CD4-positive, alpha-beta T cell treated with Interleukin-15 for 4 hours (primary cell): ENCODE measurements at places on chromosomes 16 and 17.
A peak's percentile ranks its signal among the peaks of the same experiment; 100 is the strongest.

- peak; percentile 38 for DNase-seq
These were observed 8.3 kb downstream of the SRP68 start for GRCh38 chr17:76063875-76064546.

DNA sequence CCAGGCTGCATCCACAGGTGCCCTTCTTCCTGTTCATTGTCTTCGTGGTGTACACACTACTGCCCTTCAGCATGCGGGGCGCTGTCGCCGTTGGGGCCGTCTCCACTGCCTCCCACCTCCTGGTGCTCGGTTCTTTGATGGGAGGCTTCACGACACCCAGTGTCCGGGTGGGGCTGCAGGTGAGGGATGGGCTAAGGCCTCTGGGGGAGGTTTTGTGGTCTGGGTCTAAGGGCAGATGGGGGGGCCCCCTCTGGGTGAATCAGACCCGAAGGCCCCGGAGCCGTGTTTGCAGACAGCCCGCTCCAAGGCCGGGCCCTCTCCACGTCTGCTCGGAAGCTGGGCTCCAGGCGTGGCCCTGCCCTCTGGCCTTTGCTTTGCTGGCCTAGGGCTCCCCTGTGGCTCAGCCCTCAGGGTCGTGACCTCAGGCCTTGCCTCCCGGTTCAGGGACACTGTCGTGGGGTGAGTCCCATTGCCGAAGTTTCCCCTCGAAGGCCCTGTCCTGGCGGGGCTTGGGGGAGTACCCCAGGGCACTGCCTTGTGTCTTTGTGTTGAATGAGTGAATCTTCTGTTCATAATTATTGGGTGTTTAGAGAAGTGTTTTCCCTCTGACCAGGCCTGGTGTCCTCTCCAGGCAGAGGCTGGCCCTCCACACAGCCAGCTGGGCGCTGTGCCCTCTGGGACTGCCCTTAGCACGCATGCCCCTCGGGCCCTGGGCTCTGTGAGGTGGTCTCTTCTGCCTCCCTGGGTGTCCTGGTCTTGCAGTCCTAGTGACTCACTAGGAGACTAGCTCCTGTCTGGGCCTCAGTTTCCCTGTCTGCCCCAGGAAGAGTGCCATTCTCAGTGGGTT, 25.6 kb downstream of the ADCY7 start:
- no peak for DNase-seq

- no peak for DNase-seq
These were observed 84.0 kb downstream of the CYB561 start for GRCh38 chr17:63362115-63362514.

DNA sequence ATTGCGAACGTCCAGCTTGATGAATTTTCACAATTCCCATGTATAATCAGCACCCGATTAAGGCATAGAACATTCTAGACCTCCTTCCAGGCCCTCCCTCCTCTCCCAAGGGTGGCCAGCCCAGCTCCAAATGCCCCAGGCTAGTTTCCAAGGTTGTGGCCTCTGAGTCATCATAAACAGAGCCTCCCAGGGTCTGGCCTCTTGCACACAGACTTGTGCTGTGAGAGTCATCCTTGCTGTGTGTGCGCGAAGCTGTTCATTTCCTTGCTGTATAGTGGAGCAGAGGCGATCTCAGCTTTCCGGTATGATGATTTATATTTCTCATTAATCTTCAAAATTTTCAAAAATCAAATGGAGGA, 20.5 kb upstream of the JPH3 start:
- DNase-seq = no peak

DNA sequence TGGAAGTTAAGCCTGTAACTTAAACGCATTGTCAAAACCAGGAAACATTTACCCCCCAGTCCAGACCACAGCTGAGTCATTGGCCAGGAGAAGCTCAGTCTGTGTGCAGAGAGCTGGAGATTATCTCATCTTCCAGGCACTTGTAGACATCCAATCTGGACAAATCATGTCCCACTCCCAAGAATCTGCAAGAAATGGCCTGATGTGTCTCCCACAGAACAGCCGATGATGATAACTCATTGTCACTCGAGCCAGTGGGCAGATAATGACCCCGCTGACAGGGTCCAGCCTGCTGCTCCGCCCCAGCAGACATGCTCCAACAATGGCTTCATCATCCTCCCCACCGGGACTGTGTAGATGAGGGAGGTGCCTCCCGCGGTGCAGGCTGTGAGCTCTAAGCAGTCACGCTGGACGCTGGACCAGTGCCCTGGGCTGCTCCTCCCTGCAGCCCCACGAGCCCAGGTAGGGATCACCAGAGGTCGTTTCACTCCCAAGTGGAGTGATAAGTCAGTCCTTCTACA, 322.5 kb downstream of the C16orf95 start:
- DNase-seq = no peak

GRCh38 chr17:63479495-63480184, 2.8 kb downstream of the ACE start:
- no peak for DNase-seq

DNA sequence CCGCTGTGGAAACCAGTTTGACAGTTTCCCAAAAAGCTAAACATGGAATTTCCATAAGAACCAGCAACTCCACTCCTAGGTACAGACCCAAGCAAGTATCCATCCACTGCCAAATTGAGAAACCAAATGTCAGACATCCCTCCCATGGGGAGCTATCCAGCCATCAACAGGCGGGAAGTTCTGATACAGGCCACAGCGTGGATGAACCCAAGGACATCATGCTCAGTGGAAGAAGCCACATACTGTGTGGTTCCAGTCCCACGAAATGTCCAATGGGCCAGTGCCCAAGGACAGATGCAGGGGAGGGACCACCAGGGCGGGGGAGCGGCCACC, 12.6 kb upstream of the BAIAP2 start:
- DNase-seq = no peak

GRCh38 chr16:22274916-22275315, 22.3 kb upstream of the POLR3E start:
- no peak for DNase-seq

GRCh38 chr16:52634528-52634927, 87.6 kb upstream of the TOX3 start:
- no peak for DNase-seq

DNA sequence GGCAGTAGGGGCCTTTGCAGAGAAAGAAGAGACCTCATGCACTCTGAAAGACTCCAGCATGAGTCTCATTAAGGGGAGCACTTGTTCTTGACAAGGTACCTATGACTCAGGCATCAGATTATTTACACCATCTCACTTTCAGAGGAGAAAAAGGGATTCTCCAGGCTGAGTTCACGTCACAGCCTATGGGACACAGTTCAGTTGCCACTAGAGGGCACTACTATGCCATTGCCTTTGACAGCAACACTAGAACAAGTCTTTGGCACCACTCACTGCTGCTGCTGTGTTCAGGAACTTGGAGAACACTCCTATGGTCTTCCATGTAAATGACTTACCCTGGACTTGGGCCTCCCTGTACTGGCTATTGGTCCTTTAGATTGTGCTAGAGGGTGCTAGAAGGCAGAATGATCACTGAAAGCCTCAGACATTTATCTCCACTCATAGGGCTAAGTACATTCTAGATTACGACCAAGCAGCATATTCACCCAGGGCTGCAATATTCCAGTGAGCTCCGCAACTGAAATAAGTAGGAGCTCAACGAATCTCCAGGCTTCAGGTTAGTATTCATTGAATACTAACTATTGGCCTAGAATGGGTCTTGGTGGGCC, 225.1 kb upstream of the CA10 start:
- no peak for DNase-seq

- DNase-seq = no peak
These were observed 76.2 kb downstream of the CHD9 start for GRCh38 chr16:53131050-53131362.

- no peak for DNase-seq
These were observed 5.7 kb upstream of the B9D1 start for GRCh38 chr17:19368229-19368628.

DNA sequence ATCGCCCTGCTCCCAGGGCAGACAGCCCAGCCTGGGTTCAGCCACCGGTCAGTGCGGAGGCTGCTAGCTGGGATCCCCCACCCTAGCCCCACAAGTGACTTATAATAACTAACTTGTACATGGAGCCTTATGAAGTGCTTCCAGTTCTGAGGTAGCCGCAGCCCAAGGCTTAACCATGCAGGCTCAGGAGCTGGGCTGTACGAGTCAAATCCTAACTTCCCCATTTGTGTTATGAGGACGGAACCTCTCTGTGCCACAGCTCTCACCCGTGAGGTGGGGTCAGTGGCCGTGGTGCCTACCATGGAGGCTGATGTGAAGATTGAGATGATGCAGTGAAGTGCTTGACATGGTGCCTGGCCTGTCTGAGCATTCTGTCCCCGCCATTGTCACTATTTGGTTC, 27.8 kb upstream of the GOSR2 start:
- DNase-seq = no peak

DNA sequence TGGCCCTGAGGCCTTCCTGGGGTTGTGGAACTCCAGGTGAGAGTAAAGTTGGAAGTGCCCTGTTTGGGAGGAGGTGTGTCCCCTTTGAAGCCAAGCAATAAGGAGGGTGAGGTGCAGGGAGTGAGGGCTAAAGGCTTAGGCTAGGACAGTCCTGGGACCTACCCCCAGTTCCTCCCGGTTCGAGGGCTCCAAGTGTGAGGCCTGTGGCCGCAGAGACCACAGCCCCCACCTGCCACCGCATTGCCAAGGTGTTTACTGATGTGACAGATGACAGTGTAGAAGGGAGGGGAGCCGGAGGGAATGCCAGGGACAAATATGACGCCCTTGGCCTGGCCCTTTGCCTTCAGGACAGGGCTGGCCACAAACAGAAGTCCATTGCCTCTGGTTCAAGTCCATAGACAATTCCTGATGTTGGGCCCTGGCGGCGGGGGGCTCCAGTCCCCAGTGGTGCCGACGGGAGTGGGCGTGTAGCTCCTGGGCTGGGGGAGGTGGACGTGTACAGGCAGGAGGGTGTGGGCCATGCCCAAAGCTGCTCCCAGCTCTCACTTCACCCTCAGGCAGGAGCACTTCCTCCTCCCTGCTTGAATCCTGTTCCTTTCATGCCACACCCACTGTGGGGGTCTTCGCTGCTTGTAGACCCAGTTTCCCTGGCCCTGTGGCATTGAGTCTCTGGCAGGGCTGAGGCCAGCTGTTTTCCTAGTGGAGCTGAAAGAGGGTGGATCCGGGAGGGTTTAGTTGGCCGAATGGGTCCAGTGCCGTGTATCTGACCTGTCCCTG, 3.2 kb downstream of the ADORA2B start:
- DNase-seq = no peak

DNA sequence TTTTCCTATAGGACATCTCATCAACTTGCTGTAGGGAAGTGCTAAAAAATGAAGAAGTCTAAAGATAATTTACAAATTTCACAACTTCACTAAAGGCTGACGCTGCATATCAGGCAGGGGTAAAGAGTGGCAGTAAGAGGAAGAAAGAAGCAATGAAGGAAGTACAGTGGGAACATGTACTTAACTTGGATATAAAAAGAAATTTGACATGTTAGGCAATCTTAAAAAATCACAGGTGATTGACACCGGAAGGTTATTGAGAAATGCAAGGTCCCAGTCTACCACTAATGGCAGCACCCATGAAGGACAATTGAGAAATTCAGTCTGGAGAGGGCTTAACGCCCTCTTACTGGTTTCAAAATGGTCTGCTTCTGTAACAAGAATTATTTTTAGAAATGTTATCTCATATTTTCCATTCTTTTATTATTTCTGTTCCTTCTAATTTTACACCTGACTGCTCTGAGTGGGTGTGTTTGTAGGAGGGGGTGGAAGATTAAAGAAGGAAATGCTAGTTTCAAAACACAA, 358.1 kb downstream of the KCNJ2 start:
- DNase-seq = no peak

DNA sequence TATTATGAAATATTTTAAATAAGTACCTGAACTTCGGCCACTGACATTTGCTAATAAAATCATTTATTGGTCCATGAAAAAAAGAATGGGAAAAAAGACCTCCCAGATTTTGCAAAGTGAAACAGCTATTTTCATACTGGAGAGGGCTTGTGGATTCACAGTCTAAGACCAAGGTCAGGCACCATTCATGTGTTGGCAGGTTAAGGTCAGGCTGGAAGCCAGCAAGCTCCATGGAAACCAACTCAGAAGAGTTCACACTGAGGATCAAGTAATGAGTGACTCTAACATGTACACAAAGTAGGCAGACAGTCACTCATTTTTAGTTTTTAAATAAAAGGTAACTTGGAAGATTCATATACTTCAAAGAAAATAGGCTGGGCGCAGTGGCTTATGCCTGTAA, 3.4 kb downstream of the DNAJA2 start:
- no peak for DNase-seq

DNA sequence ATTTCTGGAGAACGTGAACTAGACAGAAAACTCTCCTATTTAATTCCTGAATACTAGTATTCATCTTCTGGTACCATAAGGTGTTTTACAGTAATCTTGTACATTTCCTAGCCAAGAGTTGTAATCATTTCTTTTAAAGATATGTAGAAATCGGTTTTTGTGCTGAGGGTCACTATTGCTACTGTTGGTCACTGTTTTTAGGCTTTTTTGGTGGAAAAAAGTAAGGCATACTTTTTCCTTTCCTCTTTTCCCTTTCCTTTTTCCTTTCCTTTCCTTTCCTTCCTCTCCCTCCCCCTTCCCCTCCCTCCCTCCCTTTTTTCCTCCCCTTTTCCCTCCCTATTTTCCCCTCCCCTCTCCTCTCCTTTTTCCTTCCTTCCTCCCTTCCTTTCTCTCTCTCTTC, 706.4 kb upstream of the GOT2 start:
- DNase-seq = no peak

- DNase-seq = no peak
These were observed 92.7 kb downstream of the ABCC1 start for GRCh38 chr16:16042076-16042475.

DNA sequence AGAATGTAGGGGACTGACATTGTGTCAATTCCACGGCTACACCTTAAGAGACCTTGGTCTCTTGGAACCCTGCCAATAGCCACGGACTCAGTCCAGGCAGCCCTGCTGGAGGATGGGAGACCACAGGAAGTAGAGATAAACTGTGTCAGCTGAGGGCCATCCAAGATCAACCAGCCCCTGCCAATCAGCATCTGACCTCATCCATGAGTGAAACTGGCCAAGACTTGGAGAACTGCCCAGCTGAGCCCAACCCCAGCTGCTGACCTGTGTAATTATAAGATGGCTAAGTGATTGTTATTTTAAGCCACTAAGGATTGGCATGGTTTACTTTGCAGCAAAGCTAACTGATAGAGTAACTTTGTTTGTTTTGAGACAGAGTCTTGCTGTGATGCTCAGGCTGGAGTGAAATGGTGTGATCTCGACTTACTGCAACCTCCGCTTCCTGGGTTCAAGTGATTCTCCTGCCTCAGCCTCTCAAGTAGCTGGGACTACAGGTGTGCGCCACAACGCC, 13.3 kb upstream of the YWHAE start:
- no peak for DNase-seq
